ENCODE measurements at places on chromosomes 2 and 18.

GRCh38 chr2:207045531-207045930, 106.2 kb downstream of the CPO start:
- no peak for DNase-seq

DNA sequence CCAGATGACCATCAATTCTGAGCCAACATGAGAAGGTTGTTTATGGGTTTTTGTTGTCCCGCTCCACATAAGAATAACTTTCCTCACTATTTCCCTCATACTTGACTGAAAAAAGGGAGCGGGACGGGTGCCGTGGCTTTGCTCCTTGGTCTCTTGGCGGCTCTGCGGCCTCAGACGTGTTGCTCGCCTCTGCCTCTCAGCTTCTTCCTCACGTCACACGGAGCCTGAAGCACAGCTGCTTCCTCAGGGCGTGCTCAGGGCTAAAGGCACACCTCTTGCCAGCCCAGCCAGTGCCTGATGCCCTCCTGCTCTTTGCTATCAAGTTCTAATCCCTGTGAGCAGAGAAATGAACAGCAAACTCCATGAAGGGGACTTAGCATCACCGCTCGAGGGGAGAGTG, 17.9 kb upstream of the ID2 start:
- DNase-seq: no peak

DNA sequence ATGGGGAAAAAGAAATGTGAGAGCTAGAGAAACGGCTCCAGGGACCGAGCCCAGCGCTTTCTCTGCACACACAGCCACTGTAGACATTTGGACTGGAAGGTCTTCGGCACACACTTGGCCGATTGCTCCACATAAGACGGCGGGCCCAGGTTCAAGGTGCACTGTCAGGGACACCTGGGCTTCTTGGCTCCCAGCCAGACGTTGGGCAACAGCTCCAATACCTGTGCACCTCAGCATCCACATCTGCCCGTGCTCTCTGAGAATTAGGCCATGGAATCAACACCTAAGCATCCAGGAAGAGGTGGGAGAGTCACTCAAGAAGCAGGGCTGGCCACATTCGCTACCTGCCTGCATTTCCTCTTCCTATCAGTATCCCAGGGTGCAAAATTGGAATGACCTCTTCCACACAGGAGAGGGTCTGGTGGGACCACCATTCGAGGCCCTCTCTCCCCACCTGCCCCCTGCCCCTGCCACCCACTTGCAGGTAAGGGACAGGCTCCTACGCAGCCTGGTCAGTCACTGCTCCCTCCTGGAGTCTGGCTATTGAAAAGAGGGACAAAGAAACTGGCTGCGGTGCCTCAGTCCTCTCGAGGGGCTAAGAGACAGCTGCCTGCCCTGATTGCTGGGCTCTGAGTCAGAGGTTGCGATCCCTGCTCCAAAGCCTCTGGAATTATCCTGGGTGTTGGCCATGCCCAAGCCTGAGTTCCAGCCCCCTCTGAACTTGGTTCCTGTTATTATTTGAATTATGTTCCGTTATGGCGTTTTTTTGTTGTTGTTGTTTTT, 40.1 kb upstream of the TAF1B start:
- DNase-seq: no peak

GRCh38 chr2:232865165-232865564, 4.9 kb upstream of the SNORC start:
- DNase-seq: no peak

DNA sequence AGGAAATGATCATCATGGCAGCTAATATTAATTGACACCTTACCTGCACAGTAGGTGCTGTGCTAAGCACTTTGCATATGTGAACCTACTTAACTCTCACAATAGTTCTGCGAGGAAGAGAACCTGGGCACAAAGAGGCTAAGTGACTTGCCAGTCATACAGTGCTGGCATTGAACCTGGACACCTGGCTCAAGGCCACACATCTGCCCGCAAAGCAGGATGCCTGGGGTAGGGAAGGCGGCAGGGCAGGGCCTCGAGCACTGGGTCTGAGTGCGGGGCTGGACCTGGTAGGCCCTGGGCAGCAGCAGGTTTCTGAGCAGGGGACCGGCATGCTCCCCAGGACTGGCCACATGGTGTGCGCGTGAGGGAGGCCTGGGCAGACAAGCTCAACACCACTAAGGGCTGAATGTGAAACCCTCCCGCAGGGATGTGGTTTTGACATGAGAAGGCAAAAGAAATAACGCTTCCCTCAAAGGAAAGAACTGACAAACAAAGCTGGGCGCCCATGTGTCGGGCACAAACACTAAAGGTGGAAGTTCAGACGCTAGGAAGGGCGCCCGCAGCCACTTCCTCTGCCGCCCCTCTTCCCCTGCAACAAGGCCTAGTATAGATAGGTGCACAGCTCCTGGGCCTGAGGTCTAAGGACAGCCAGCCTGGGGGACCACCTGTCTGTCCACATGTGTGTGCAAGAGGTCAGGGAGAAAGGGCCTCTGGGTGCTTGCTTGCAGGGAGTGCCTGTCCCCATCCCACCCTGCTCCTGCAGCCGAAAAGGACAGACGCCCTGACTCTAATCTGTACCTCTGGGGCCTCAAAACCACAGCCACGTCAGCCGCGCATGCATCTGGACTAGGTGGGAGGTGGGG, 92.5 kb downstream of the ZFP36L2 start:
- DNase-seq: peak; percentile 50

- DNase-seq: no peak
Measured at GRCh38 chr2:64394153-64394552, 59.8 kb upstream of the LGALSL start.

DNA sequence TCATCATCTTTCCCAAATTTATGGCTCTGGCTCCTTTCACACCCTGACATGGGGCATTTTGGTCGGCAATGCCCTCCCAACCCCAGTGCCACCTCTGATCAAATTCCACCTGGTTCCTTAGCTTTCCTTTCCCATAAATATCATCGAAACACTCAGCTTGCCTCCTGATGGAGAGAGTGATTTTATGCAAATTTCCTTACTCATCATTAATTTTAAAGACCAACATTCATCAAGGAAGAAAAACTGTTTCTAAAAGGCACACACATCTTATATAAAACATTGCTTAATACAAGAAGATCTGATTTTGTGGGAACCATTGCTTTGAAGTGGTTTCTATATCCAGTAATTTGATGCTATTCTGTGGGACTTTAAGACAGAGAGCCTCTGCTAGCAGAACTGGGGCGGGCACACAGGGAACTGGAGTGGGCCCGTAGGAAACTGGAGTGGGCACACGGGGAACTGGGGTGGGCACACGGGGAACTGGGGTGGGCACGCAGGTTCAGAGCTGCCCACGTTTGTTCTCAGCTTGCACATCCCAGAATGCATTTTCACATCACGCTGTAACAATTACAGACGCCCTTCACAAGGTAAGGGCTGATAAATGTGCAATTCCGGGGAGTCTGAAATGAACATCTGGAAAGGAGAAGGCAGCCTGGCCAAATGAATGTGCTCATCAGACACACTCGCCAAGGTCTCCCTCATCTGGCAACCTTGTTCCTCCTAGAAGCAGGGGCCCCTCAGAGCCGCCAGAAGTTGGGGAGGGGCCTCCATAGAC, 174.2 kb downstream of the RTP5 start:
- no peak for DNase-seq

DNA sequence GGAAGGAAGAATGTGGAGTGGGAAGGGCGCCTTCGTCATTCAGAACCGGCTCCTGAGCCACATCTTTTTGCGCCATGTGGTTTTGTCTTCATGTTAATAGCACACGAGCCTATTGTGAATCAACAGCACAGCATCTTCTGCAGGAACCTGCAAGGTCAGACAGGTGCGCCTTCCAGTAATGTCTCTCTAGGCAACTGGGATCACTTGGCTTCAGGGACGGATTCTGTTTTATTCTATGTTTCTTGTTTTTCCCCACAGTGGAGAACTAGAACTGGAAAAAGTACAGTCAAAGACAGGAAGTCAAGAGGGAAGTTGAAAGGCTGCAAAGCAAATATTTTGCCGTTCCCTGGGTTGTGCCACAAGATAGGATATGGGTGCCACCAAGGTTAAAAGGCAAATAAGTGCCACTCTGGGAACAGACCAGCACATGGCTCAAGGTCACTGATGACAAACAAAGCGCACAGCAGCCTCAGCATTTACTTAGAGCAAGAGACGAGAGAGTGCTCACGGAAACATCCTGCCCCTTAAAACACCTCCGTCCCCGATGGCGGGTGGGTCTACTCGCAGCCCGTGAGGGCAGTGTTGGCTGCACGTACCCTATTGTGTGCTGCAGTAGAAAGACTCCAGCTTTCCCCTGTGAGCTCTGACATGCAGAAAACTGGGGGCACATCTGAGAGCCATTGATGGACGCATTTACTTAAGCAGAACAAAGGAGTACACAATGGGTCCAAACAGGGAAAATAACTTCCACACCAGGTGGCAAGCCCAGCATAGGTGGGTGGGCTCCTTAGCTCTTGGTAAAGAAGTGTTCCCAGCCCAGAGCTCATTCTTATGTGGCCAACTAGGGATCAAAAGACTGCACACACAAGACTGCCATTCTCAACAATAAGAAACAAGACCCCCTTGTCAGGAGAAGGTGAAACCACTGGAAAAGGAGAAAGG, 107.2 kb upstream of the PARD3B start:
- no peak for DNase-seq

DNA sequence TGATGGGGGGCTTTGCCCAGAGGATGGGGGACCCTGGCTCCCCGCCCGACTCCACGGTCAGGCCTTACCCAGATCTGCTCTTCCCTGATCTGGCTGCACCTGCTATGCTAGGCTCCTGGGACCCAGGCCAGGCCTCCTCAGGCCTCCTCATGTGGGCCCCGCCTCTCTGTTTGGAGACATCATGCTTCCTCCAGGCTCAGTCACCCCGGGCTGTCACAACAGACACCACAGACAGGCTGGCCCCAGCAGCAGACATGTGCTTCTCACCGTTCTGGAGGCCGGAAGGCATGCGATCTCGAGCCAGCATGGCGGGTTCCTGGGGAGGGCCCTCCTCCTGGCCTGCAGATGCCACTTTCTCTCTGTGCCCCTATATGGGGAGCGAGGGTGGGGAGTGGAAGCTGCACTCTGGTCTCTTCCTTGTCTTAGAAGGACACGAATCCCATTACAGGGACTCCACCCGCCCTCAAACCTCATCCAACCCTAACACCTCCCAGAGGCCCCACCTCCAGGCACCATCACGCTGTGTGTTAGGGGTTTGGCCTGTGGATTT, 10.8 kb upstream of the NEU4 start:
- no peak for DNase-seq

DNA sequence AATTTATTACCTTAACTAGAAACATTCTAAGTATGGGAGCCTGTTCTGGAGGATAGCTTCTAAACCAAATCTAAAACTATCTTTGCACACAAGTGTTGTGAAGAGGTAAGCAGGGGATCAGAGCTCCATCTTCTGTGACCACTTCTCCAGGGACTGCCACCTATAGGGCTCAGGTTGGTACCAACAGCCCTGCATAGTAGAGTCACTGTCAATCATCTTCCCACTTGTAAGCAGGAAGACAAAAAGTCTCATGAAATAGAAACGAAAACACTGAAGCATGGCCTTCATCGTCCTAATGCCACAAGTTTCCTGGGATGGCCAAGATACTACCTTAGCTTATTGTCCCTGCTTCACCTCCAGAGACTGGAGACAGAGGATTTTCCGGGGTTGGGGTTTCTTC, 43.8 kb downstream of the KANSL3 start:
- DNase-seq: no peak

DNA sequence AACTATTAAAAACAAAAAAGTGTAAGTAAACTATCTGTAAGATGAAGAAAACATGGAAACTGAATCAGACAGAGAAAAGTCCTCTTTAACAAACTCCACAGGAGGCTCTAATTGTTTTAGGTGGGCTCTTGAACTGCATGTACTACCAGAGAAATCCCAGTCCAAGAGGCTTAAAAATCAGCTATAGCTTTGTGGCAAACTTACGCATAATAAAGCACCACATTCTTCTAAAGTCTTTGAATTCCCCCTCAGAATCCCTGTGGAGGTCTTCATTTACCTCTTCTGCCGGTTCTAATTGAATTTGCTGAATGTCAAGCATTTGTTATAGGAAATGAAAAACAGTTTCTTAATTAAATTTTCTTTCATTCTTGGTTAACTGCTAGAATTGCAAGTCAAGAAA, 40.8 kb downstream of the CHN1 start:
- DNase-seq: no peak

DNA sequence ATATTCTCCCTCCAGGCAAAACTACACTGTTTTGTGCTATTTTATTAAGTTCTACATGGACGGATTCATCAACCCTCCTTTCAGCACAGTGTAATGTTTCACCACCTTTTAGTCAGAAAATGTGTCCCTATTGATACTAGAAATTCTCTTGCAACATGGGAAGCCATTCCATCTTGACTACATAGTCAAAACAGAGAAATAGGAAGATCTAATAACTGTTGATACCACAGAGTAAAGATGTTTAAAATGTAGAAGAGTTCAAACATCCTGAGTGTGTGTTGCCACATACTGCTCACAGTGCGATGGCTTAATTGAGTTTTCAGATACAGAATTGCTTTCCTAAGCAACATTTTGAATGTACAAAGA, 492.2 kb upstream of the RAB12 start:
- DNase-seq: no peak

DNA sequence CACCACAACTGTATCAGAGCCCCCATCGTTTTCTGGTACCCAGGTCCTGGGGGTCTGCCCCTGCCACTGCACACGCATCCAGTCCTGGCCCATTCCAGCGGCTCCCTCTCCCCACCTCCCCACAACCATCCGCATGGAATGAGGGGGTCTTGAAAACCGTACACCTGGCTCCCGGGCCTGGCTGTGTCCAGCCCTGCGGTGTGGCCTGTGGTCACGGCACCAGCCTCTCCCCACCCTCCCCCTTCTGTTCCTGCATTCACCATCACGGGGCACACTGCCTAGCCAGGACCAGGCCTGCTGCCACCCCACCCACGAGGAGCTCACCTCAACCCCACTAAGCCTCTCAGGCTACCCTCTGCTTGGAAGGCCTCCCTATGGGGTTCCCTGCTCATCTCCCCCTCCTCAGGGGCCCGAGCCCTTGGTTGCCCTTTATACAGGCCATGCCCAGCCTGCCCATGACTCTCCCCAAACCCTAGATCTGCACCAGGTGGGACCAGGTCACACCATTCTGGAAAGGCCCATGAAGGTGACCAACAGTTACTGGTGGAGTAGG, 11.4 kb downstream of the GPR35 start:
- no peak for DNase-seq

GRCh38 chr18:33957707-33958106, 267.0 kb downstream of the NOL4 start:
- DNase-seq: no peak

All from esophagus squamous epithelium (tissue), 5 donors.